ENCODE measurements at places on chromosomes 5 and 9. TPM values are rescaled to one million over a fixed set of nuclear protein-coding genes. Genes with fewer than 3 reads are reported as not detected.

RELL2 gene
- 2.3 TPM for total RNA-seq

MAMDC4 gene
- 6.5 TPM for total RNA-seq

FBN2 gene
- 146 TPM for total RNA-seq

OR1J2 gene
- 0.50 TPM for total RNA-seq

PPP1R2B gene
- 0.07 TPM for total RNA-seq

ANXA2R gene
- 1.8 TPM for total RNA-seq

PSMB7 gene
- 157 TPM for total RNA-seq
